ENCODE measurements at places on chromosomes 2 and 18. TPM values are rescaled to one million over a fixed set of nuclear protein-coding genes. Genes with fewer than 3 reads are reported as not detected.
A peak's percentile ranks its signal among the peaks of the same experiment; 100 is the strongest.

GRCh38 chr2:238847841-238848690, at the start of gene TWIST2:
Gene TWIST2 (plus strand): TSS chr2:238848085. CDS start chr2:238848216, 131 bp downstream.
- DNase-seq = peak; percentile 39

GRCh38 chr2:201490291-201490690, 38.8 kb downstream of the STRADB start:
- no peak for DNase-seq

- no peak for DNase-seq
These were observed 140.3 kb upstream of the FOSL2 start for GRCh38 chr2:28252311-28252710.

DNA sequence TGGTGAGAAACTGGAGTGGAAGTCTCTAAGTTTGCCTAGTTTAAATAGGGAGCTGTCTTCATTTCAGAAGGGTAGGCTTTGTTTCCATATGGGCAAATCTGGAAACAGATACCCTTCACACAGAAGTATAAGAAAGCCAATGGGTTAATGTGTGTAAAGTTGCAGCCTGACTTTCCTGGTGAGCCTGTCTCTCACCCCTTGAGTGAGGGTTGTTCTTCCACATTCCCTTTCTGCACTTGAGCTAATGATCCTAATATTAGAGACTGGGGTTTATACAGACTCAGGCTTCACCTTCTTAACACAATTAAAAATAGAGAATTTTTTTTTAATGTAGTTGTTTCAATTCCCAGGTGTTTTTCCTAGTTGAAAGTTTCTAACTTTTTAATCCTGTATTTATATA, 108.6 kb upstream of the EML6 start:
- no peak for DNase-seq

DNA sequence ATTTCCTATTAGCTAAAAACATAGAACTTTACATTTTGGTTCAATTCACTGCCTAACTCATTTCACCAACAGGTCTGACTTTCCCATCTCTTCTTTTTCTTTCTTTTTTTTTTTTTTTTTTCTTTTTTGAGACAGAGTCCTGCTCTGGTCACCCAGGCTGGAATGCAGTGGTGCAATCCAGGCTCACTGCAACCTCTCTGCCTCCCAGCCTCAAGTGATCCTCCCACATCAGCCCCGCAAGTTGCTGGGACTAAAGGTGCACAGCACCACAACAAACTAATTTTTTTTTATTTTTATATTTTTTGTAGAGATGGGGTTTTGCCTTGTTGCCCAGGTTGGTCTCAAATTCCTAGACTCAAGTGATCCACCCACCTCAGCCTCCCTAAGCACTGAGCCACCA, 57.8 kb upstream of the HNRNPA3 start:
- DNase-seq = no peak

DNA sequence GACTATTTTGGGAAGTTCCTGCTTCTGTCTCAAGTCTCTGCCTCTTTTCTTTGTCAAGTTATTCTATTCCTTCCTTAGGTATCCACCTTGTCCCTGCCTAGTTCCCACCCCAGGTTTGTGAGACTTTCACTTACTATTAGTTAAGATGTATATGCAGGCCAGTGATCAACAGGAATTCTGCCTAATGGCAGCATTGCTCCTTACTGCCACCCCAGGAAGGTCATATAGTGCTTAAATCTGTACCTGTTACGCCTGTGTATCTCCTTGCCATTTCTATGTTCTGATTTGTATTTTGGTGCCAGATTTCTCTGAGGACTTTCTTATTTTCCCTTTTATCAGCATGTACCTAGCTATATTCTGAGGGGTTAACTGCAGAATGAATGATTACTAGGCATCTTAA, 746.0 kb upstream of the TMEFF2 start:
- no peak for DNase-seq

- peak; percentile 10 for DNase-seq
These were observed 283.9 kb downstream of the ALPK2 start for GRCh38 chr18:58344861-58345463.

DNA sequence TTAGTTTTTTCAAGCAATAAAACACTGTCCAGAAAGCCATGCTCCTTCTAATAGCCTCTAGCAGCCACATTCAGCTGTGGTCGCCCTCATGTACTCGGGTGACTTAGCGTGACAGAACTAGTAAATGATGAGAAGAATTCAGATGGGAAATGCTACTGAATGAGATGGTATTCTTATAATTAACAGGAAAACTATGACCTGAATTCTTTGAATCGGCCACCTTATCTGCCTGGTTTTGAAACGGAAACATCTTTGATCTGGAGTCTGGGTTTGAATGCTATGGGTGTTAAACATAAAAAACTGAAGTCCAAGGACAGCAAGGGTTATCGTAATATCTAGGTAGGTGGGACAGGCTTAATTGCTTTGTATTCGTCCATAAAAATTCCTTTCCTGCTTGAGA, 138.8 kb upstream of the DNMT3A start:
- DNase-seq = no peak

DNA sequence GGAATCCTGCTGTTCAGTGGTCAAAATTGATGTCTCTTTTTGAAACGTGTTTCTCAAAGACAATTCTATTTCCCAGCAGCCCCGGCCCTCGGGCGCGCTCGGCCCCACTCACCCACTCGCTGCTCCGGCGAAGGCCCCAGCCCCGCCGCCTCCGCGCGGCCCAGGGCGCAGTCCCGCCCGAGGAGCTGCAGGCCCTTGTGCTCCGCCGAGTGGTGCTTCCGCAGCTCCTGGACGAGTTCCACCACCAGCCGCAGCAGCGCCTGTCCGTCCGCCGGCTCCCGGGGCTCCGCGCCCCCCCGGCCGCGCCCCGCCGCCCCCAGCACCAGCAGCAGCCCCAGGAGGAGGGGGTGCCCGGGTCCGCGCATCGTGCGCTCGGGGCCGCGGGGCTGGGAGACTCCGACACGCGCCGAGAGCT, 413 bp downstream of the ALKAL2 start:
- no peak for DNase-seq

DNA sequence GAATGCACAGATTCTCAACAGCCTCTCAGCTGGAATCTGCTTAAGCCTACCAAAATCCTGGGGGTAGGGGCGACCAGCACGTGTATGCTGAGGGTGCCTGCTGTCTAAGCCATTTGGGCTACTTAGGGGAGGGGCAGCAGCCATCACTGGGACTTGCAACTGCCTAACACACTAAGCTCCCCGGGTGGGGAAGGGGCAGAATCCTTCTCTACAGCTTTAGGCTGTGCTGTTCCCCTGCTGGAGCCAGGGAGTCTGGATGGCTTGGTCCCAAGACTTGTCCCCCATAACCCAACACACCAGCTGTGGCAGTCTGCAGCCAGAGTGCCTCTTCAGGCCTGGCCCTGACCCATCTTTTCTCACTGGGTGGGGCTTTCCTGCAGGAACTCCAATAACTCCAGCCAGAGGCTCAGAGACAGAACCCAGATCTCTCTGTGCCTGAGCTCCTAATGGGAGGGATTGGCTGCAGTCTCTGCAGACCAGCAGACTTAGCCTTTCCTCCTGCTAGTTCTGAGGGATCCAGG, 305.4 kb upstream of the RND3 start:
- DNase-seq = no peak

DNA sequence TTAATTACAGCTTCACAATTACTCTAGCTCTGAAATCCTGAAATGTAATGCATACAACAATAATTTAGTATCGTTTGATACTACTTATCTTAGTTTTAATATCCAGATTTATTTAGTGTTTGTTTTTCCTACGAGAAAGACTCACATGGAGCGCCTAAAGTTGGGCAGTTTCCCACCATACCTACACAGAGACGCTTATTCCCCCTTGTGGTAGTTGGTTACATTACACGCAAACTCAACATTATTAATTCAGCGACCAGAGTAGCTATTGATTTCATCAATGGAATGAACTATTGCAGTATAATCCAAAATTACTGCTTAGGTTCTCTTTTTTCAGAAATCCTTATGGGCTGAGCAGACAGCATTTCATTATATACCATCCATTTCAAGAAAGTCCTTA, 164.0 kb upstream of the REG3G start:
- DNase-seq = no peak

GRCh38 chr2:85053802-85054201, 79.4 kb upstream of the TCF7L1 start:
- no peak for DNase-seq

DNA sequence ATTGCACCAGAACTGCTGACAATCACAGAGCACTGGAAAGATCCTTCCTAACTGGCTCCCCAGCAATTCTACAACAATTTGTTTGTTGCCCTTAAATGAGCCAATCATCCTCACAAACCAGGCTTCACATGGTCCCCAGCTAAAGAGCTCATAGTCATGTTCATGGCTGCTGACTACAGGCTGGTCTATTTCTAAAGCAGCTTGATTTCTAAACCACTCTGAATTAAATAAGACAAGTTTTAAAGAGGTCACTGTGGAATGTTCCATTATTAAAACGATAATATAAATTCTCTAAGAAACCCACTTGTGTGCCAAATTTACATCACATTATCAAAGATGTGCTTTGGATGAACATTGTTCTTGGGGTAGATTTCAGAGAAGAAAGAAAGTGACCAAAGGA, 110.7 kb downstream of the COPS8 start:
- DNase-seq = no peak

- no peak for DNase-seq
These were observed 225.6 kb downstream of the ASXL3 start for GRCh38 chr18:33803636-33804035.

GRCh38 chr2:36616947-36617346, 19.0 kb upstream of the FEZ2 start:
- no peak for DNase-seq

DNA sequence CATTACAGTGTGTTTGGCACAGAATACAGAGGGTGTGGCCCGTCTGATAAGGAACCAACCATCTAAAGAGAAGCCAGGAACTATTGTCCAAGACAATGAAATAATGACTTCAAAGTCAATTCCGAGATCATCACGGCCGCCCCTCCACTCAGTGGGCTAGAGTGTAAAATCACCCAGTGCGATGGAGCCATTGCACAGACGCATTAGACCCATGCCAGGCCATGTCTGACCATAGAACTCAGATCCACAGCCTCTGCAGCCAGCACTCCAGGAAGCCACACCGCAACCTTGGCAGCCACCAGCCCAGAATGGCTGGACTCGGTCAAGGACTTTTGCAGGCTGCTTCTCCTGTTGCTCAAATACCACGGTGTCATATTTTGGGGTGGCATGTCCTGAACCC, 835.7 kb downstream of the DCDC2C start:
- no peak for DNase-seq

DNA sequence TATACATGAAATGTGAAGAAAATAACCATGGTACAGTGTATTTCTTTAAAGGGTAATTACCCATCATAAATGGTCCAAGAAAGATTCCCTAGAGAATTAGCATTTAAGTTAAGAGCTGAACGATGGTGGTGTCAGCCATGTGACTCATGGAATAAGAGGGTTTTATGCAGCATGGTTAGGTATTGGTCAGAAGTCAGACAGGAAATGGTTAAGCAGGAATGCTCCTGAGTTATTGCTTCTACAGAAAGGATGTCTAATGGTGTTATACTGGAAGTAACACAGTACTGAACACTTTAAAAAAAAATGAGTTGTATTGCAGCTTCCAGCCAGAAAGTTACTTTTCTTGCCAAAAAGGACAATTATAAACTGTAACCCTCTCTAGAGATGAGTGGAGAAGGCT, 72.7 kb upstream of the UBE2E3 start:
- no peak for DNase-seq

DNA sequence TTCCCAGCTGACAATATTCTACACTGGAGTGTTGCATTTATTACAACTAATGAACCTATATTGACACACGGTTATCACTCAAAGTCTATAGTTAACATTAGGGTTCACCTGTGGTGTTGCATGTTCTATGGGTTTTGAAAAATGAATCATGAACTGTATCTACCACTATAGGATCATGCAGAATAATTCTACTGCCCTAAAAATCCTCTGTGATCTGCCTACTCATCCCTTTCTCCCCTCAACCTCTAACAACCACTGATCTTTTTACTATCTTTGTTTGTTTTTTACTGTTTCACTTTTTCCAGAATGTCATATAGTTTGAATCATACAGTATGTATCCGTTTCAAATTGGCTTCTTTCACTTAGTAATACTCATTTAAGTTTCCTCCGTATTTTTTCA, 47.6 kb upstream of the TCF7L1 start:
- no peak for DNase-seq

- DNase-seq = no peak
These were observed 84.6 kb downstream of the PHLPP1 start for GRCh38 chr18:62799977-62800376.

- no peak for DNase-seq
These were observed 3.3 kb downstream of the INPP5D start for GRCh38 chr2:233063269-233063975.

The METTL21A gene
- 30.7 TPM for total RNA-seq

The EPHA4 gene
- 108 TPM for total RNA-seq

The CEBPZOS gene
- not detected for total RNA-seq

The ACTG2 gene
- not detected for total RNA-seq

The TDRD15 gene
- not detected for total RNA-seq

The MEIS1 gene
- 107 TPM for total RNA-seq

The FSHR gene
- total RNA-seq = not detected

The SP140 gene
- not detected for total RNA-seq

Data from neural crest cell (in vitro differentiated cells).